ENCODE measurements at places on chromosomes 13 and 19.

DNA sequence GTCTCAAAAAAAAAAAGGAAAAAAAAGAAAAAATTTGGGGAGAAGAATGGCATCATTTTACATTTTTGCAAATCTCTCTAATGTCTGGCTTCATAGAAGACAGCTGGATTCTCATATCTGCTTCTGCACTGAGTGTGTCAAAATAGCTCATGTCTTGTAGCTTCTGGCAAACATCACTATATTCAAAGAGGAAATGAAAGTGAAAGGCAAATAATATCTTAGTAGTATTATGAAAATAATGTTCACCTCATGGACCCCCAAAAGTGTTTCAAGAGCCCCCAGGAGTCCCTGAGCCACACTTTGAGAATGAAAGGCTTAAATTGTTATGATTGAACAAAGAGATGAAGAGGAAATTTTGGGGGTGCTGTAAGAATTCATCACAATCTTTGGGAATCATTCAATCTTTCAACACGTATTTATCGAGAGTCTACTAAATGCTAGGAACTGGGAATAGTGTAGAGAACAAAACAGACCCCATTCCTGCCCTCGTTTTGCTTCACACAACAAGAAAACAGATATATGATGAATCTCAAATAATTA, 1.2 kb upstream of the SLC6A16 start:
- no peak for DNase-seq

DNA sequence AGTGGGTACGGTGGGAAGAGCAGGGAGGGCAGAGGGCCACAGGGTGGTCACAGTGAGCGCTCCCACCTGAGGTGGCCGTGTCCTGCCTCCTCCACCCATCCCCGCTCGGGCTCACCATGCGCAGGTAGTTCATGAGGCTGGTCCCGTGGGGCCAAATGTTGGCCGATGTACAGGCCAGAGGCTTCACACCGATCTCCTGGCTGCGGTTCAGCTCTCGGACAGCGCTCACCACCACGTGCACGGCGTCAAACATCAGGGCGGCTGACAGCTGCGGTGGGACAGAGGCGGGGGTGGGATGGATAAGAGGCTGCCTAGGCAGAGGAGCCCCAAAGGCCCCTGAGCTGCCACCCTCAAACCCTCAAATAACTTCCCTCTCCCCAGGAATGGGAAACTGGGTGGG, 15.8 kb downstream of the GRIK5 start:
- DNase-seq = no peak

- DNase-seq = no peak
Observed at GRCh38 chr19:42018503-42019193, 24.6 kb upstream of the ATP1A3 start.

- DNase-seq = no peak
Observed at GRCh38 chr19:46830864-46831263, 19.8 kb downstream of the AP2S1 start.

- DNase-seq = no peak
Observed at GRCh38 chr19:49823472-49823871, 5.4 kb downstream of the MED25 start.

- DNase-seq = no peak
Observed at GRCh38 chr19:39087907-39088686, 3.9 kb downstream of the ACP7 start.

Measured in fibroblast of skin of left quadriceps (primary cell).